ENCODE measurements at places on chromosomes 5 and 9.

- DNase-seq, result no peak
Measured at GRCh38 chr5:171415115-171415730, 4.2 kb upstream of the FGF18 start.

- peak; percentile 48 for DNase-seq
Measured at GRCh38 chr5:9888501-9888901, 258.4 kb upstream of the TAS2R1 start.

GRCh38 chr9:126027566-126027965 is 280.4 kb downstream of the PBX3 start:
- DNase-seq, result no peak

DNA sequence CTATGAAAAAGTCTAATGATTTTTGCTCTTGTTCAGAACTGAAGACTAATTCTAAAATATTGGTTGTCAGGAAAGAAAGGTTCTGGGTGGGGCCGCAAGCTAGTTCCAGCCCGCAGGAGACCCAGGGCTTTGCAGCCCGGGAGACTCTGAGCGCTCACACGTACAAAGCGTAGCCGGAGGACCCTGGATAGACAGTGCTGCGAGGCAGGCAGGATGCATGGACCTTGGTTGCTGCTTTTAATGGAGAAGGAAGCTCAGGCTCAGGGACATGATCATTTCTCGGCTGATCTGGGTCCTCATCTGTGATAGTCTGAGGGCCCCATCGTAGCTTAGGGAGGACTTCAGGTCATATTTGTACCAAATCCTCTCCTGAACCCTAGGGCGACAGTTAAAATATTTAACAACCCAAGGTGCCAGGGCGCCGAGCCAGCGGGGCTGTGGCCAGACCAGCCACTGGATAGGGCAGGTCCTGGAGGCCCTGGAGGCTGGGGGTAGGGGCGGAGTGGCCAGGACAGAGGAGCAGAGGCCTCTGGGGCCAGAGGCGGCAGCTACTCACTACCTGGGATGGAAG is 70.1 kb upstream of the UNC5A start:
- DNase-seq, result no peak

GRCh38 chr5:2879701-2880100 is 128.2 kb upstream of the IRX2 start:
- no peak for DNase-seq

DNA sequence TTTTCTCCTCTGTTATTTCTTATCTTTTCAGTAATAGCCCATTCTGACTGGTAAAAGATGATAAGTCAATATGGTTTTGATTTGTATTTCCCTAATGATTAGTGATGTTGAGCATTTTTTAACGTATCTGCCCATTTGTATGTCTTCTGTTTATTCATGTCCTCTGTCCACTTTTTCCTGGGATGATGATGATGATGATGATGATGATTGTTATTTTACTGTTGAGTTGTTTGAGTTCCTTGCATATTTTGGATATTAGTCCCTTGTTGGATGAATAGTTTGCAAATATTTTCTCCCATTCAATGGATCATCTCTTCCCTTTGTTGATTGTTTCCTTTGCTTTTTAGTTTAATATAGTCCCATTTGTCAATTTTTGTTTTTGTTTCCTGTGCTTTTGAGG is 27.0 kb downstream of the UTP15 start:
- no peak for DNase-seq

- no peak for DNase-seq
Measured at GRCh38 chr9:116741086-116741740, 54.1 kb downstream of the TRIM32 start.

DNA sequence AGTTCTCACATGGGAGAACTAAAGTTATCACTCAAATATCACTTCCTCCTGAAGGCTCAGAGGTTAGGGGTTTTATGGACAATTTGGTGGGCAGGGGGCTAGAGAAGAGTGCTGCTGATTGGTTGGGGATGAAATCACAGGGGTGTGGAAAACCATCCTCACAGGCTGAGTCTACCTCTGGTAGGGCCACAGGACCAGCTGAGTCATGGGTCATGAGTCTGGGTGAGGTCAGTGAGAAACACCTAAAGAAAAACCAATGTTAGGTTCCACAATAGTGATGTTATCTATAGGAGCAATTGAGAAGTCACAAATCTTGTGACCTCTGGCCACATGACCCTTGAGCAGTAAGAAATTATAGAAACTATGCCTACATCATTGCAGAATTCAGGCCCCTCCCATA is 203.3 kb upstream of the TARS1 start:
- no peak for DNase-seq

DNA sequence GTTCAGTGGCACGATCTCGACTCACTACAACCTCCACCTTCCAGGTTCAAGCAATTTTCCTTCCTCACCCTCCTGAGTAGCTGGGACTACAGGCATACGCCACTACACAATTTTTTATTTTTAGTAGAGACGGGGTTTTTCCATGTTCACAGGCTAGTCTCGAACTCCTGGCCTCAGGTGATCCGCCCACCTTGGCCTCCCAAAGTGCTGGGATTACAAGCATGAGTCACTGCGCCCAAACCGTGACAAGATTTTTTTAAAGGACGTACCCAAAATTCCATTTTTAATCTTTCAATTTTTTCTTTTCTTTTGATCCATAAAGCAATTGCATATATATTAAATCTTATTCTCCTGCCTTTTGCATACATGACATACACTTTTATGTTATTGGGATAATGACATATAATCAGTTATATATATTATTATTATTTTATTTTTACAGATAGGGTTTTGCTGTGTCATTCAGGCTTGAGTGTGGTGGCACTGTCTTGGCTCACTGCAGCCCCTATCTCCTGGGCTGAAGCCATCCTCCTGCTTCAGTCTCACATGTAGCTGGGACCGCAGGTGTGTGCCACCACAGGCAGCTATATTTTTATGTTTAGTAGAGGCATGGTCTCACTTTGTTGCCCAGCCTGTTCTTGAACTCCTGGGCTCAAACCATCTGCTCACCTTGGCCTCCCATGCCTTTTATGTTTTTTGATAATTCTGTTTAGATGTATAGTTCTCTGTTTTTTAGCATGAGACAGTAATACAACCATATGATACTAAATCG is 71.9 kb downstream of the RAB24 start:
- DNase-seq, result no peak

DNA sequence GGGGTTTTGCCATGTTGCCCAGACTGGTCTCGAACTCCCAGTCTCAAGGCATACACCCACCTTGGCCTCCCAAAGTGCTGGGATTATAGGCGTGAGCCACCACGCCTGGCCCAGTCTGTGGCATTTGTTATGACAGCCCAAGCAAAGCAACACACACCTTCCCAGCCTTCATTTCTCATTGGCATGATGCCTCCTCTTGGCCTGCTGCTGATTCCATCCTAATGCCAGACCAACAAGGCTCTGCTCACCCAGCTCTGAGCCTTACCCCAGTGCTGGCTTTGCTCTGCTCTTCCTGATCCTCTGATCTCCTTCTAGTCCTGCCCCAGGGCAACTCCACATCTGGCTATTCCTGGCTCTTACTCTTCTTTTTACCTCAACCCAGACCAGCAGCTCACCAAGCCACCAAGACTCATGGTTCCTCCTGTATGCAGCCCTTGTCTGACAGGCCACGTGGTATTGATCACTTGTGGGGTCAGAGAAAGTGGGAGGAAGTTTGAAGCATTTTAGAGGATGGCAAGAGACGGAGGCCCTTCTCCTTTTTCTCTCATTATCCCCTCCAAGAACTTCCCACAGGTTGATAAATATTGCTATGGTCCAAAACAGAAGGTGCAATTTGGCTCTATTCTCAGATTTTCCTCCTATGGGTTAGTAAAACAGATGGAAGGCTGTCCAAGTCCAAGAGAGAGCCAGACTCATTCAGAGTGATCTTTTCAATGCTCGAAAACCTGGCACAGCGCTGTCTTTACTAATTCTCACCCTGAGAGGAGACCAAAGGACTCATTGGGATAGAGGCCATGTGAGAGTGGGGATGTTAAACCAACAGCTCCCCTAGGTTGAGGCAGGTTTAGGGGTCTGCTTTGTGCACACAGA is 958 bp downstream of the CD180 start:
- no peak for DNase-seq

DNA sequence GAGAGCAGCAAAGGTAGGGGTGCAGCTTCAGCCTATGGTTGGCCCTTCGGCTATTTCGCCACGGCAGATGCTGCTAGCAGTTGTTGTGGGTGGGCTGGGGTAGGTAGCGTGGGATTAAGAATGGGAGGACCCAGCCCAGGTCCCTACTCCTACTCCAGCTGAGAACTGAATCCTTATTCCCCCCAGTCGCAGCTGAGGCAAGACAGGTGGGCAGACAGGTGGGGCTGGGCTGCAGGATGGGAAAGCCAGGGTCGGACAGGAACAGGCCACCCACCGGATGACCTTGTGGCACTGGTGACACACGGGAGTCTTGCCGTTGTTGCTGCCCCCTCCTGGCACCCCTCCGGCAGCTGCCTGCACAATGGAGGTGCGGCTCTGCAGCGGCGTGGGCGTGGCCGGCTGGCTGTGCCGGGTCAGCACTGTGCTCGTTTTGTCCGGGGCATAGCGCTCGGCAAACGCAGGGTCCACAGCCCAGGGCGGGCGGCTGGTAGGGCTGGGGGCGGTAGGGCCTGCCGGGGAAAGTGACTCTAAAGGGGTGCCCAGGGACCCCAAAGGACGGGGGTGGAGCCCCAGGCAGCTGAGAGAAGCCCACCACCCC is 8.2 kb downstream of the PDLIM7 start:
- DNase-seq, result no peak

GRCh38 chr5:69213513-69214215 is 21.0 kb upstream of the CDK7 start:
- no peak for DNase-seq

- DNase-seq, result peak; percentile 93
Measured at GRCh38 chr5:14156650-14157492, 13.7 kb downstream of the TRIO start.

- DNase-seq, result no peak
Measured at GRCh38 chr5:37918424-37918823, 78.6 kb upstream of the GDNF start.
